ENCODE measurements at places on chromosomes 5 and 9.

DNA sequence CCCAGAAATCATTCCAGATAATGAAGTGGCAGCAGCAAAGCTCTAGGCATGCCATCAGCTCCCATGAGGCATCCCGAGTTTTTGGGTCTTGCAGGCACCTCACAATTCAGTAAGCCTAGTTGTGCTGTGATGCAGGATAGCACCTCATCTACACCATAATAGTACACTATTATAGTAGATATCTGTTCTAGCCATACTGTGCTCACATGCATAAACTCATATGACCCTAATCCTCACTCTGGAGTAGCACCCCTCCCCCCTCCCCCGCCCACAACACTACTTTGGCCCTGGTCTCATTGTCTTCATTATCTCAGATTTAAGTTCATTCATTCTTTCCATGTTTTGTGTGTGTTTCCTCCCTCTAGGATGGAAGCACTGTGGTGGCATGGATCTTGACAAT is 102.5 kb upstream of the PITX1 start:
- H3K4me1 ChIP-seq = no peaks in the 10 kb centered on the region
- no peak overlapping the region for H3K27ac ChIP-seq
- no peaks in the 10 kb centered on the region for H3K36me3 ChIP-seq
- no peaks in the 10 kb centered on the region for H3K27me3 ChIP-seq
- DNase-seq = no peak

- no peak overlapping the region for H3K4me3 ChIP-seq
- H3K36me3 ChIP-seq = no peaks in the 10 kb centered on the region
- peak overlapping the region; percentile 46 for H3K27ac ChIP-seq
- no peaks in the 10 kb centered on the region for H3K27me3 ChIP-seq
- peaks cover 31% of the 10 kb centered on the region for H3K4me1 ChIP-seq
Measured at GRCh38 chr9:77953590-77953989, 78.0 kb downstream of the GNAQ start.

DNA sequence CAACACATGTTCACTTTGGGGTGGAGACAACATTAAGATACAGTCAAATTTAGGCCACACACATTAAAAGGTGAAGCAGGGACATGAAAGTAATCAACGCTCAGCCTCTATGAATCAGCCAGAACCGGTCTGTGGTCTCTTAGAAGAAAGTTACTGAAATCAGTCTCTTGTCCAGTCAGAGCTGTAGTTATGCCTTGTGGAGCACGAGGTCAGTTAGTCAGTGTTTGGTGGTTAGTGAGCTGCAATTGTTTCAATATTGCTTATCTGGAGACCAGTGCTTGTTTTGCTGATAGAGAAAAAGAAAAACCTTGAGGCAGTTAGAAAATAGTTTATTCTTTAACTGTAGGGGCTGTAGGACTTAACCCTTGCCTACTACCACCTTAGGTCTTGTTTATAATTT is 157.8 kb upstream of the RASEF start:
- no peak overlapping the region for H3K27ac ChIP-seq
- no peaks in the 10 kb centered on the region for H3K36me3 ChIP-seq
- H3K27me3 ChIP-seq = peaks cover 20% of the 10 kb centered on the region

DNA sequence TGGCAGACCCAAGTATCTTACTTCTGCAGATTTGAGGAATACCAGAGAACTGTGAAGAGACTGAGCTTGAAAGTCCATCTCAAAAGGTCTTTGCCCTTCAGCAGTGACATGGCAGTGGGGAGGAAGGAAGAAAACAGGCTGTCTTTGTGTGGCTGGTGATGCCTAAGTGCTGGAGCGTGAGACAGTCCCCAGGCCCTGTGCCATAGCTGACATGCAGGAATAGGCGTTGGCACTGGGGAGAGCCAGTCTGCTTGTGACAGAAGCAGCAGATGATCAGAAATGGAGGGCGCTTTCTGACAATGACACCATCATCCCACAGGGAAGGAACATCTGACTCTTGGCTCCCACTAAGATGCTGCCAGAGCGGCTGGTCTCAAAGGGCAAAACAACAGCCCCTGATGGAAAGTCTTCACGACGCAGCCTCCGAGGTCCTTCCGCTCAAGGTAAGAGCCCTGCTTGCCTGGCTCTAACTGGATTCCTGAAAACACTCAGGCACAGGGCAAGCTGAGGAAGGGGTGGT is 15.5 kb upstream of the GLRX start:
- H3K4me3 ChIP-seq = no peak overlapping the region
- H3K27ac ChIP-seq = no peak overlapping the region
- peaks cover 15% of the 10 kb centered on the region for H3K4me1 ChIP-seq

DNA sequence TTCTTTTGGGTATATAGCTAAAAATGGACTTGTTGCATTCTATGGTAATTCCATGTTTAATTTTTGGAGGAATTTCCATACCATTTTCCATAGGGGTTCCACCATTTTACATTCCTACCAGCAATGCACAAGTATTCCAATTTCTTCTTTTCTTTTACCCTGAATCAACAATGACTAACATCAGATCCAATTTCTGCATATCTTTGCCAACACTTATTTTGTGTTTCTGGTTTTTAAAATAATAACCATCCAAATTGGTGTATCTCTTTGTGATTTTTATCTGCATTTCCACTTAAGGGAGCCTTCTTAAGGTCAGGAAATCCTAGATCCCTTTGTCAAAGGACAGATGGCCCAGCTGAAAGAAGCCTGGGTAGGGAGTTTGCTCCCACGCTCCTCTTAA is 29.5 kb upstream of the SMU1 start:
- H3K36me3 ChIP-seq = peaks cover 6% of the 10 kb centered on the region
- H3K4me3 ChIP-seq = no peak overlapping the region
- DNase-seq = no peak
- no peak overlapping the region for H3K27ac ChIP-seq

All from thymus (tissue), 14 donors.